Activated CD4-positive, CD25-positive, alpha-beta regulatory T cell treated with anti-CD3 and anti-CD28 coated beads, Interleukin-2, amount 50 U/mL, for 24 hours (primary cell): ENCODE measurements at places on chromosomes 12 and 14.

- ATAC-seq = no peak
These were observed 952.5 kb upstream of the ATXN7L3B start for GRCh38 chr12:73585136-73585535.

GRCh38 chr14:100019156-100019744 is 46.0 kb upstream of the EVL start:
- no peak for ATAC-seq

- no peak for ATAC-seq
These were observed 12.4 kb downstream of the ATF7 start for GRCh38 chr12:53613821-53614220.

DNA sequence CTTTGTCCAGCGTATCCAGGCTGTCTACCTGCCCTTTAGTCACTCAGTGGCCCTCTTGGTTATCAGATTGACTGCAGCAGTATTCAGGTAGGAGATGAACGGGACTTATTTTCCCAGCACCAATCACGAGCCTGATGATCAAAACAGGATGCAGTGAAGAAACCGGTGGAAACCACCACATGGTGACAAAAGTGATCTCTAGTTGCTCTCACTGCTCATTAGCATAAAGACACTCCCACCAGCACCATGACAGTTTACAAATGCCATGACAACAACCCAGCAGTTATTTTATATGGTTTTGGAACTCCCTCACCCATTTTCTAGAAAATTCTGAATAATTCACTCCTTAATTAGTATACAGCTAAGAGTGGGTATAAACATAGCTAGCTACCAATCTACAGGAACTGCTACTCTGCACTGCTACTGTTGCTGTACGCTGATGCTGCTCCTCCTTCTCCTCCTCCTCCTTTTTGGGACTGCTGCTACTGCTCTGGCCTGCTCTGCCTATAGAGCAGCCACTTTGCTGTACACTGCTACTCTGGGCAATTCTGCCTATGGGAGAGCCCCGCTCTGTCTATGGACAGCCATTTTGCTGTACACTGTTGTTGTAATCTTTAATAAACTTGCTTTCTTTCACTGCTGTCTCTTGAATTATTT is 142.5 kb upstream of the SSTR1 start:
- ATAC-seq = peak; percentile 95

DNA sequence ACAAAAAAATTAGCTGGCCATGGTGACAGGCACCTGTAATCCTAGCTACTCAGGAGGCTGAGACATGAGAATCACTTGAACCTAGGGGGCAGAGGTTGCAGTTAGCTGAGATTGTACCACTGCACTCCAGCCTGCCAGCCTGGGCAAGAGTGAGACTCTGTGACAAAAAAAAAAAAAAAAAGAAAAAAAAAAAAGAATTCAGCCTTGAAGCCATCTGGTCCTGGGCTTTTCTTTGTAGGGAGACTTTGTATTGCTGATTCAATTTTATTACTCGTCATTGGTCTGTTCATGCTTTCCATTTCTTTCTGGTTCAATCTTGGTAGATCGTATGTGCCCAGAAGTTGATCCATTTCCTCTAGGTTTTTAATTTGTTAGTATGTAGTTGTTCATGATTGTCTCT is 243.1 kb downstream of the RAD51B start:
- ATAC-seq = no peak

GRCh38 chr12:6533923-6534694 is at the start of gene GAPDH:
Gene GAPDH (plus strand): TSS chr12:6534517. CDS start chr12:6534833, 316 bp downstream.
- ATAC-seq = peak; percentile 57
